Uterus (tissue), 4 donors: ENCODE measurements at places on chromosomes 2 and 18.

- DNase-seq: no peak
Observed at GRCh38 chr2:38666556-38666910, 619 bp downstream of the GALM start.

GRCh38 chr2:46167924-46168323 lies 129.3 kb upstream of the EPAS1 start:
- no peak for DNase-seq

DNA sequence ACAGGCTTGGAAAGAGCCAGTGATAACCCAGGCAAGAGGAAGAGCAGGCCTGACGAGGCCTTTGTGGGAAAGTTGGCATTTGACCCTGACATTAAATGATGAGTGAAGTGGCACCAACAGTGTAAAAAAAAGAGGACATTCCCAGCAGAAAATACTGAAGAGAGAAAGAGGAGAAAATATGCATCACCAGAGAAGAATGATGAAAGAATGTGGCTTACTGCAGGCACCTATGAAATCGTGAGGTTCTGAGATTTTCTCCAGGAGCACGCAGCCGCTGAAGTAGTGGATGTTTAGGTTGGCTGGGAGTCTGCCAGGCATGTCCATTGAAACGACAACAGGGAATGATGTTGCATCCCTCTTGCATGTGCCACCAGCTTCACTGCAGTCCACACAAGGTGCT lies 13.8 kb downstream of the EHD3 start:
- no peak for DNase-seq

DNA sequence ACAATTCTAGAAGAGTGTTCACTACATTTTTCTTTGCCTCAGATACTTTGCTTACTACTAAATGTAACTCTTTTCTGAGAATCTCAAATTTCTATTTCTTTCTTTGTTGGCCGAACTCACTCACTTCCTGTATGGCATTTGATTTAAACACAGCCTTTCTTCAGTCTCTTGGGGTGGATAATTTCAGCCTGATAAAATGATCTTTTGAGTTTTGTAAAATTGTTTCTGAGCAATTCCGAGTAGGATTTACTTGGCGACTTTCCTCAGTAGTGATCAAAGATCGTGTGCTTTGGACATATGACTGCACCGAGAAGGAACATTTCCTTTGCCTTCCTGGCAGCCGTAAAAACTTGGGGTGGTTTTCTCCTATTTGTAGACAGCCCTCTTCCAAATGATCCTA lies 127.4 kb downstream of the DCDC2C start:
- no peak for DNase-seq

GRCh38 chr2:44964752-44965236 lies 23.3 kb downstream of the SIX3 start:
- no peak for DNase-seq

DNA sequence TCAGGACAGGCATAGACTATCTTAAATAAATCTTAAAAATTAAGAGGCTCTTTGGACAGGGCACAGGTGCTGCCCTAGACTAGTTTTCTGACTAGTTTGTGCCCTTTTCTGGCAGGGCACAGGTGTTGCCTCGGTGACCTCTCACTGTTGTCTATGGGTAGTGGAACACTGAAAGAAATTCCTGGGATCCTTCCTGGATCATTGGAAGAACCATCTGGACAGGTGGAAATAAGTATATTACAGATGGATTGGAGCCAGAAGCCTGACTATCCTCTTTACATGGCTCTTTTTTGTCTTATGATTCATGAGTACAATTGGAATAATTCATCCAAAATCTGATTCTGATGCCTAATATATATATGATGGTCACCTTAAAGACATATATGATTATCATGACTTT lies 286.6 kb downstream of the RIT2 start:
- DNase-seq: no peak

DNA sequence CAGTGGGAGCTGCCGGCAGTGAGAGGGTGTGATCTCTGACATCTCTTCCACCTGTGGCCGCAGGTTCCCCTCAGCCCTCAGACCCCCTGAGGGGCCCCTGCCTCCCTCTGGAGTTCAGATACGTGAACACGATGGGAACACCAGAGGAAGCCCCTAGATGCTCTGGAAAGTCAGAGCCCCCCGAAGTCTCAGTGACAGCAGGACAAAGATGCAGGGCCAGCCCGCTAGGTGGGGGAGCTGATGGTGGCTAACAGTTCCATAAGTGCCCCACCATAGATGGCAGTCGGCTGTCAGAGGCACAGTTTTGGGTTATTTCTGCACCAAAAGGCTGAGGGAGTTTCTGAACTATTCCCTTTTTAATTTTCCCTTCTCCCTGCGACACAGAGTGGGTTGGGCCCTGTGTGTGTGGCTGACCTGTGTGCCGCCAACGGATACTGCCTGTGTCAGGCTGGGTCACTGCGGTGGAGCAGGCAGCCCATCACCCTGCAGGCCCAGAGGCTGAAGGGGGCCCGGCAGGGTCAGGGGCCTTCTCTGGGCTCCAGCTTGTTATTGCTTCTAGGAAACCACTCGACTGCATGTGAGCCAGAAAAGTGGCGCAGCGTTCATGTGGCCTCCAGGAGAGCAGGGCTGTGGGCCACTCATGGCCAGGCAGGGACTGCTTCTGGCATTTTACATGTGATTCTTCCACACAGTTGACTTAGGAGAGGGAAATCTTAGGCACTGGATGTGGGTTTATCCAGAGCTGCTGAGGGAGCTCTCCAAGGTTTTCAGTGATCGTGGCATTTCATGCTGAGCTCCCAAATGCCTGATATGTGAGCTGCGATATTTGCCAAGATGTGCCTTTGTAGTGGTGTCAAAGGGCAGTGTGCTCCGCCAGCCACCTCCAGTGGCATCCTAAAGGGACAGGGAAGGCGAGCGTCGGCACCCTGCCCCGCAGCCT lies 225.1 kb downstream of the SH3RF3 start:
- DNase-seq: no peak
